ENCODE measurements at places on chromosomes 6 and 20.
A peak's percentile ranks its signal among the peaks of the same experiment; 100 is the strongest.

DNA sequence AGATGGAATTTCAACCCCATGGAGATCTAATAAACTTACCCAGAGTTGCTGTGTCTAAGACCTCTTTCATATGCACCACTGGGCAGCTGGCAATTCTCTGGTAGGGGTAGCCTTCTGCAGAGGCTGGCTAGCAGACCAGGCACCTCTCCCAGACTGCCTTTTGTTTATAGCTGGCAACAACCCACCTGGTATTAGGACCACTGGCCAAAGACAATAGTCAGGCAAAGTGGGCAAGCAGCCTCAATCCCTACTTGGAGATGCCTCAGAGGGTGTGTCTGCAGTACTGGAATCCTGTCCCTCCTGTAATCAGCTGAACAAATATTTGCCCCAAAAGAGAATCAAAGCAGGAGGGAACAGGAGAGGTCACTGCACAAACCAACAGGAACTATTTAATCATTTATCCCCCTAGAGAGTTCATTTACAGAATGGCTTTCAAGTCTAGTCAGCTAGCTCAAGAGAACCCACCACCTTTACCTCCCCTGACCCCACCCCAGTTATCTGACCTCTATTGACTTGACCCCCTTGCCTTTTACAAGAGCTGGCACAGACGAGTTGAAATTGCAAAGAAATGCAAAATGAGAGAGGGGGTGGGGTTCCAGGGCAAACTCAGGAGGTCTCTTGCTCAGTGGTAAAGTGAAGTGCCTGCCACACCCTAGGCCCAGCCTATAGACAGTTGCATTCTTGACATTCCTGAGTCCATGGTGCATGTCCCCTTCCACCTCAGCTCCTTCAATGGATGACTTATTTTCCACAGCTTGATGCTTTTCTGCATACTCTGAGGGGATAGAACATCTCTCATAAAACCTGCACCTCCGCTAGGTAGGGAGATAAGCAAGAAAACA lies 2.8 kb downstream of the BCL2L1 start:
- no peak for DNase-seq

DNA sequence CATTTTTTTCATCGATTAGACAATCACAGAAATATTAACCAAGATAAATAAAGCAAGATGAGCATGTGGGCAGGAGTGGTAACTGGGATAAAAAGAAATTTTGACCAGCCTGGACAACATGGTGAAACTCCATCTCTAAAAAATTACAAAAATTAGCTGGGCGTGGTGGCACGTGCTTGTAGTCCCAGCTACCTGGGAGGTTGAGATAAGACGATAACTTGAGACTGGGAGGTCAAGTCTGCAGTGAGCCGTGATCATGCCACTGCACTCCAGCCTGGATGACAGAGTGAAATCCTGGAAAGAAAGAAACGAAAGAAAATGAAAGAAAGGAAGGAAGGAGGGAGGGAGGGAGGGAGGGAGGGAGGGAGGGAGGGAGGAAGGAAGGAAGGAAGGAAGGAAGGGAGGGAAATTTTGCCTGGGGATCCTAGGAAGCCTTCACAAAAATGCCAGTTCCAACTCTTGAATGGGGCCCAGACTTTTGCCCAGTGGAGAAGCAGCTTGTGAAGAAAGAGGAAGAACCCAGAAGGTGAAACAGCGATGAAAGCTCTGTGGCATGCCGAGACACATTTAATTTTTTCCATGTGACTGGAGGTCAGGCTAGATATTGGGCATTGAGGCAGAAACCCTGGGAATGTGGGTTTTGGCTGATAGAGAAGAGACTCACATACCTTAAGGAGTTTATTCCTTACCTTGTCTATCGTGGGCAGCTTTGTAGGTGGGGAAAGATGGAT lies 20.3 kb downstream of the CCDC170 start:
- no peak for DNase-seq

GRCh38 chr6:41077536-41077935 lies 4.8 kb downstream of the NFYA start:
- no peak for DNase-seq

DNA sequence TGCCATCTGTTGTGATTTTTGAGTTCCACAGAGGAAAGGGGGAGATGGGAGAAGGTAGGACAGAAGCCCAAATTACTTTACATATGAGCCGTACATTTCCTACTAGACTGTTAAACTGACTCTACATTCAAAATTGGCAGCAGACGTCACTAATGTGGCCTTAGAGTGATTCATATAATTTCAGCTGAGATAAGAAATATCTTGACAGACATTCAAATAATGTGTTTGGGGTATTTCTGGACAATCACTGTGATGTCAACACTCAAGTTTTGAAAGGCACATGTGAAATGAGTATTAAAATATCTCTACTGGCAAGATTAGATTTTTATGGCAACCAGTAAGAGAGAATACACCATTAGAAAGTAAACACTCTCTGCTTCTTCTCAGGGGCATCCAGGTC lies 104.0 kb downstream of the MTFR2 start:
- no peak for DNase-seq

DNA sequence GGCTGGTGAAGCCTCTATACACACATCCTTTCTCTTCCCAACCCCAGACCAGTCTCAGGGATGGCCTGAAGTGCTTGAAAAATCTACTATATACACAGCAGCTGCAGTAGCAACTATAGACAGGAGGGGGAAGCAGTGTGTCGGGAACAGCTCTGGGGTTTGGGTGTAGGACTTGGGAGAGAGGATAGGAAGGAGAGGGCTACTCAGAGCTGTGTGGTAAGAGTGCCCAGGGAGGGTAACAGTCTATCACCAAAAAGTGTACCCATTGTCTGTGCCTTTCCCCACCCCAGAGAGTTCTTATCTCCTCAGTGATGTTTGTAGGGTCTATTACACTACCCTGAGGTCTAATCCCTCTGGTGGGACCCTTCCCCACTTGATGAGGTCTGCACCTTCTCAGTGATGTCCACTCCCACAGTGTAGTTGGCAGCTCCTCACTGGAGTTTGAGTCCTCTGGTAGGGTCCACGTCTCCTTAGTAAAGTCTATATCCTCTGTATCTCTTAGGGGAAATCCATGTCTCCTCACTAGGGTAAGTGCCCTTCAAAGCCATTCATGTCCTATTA lies 1.5 kb upstream of the GGT7 start:
- DNase-seq, result no peak

DNA sequence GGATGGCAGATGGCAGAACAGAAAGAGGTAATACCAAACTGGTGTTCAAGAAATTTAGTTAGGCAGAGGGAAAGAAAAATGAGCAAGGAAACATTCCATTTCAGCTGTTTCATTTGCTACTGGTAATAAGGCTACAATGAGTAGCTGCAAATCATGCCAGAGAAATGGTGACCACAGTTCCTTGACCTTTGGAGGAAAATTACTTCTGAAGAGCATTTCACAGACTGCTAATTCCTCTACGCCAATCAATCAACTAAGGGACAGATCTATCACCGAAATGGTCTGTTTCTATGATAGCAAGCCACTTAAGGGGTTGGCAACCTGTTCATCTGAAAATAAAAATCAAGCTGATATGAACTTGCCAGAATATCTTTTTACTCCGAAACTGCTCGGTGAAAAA lies 119.5 kb downstream of the PTPRK start:
- DNase-seq, result no peak

- DNase-seq, result no peak
These were observed 166.8 kb upstream of the CARMIL1 start for GRCh38 chr6:25112322-25112773.

DNA sequence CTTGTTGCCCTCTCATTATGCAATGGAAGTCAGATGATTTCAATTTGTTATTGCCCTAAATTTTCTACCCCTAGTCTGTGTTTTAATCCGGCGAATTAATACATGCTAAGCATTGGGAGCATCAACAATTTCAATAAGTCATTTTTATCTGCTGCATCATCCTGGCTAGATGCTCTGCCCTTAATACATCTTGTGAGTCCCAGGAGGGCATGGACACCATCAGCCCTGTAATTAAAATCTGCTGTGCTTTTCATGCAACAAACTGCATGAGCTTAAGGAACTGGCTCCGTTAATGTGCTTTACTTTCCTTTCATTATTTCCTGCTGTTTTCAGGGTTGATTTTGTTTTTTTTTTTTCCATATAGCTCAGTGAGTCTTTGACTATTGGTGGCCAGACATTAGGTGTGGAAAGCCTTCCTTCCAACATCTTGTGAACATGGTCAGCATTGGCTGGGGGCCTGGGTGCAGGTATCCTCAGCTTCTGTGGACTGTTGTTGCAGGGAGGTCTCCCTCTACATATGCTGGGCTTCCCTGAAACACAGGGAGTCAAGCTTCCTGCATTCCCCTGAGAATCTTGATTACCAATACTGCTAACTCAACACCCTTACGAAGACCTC lies 8.5 kb upstream of the PBOV1 start:
- peak; percentile 30 for DNase-seq

- no peak for DNase-seq
These were observed 177.6 kb upstream of the LRFN2 start for GRCh38 chr6:40764726-40765125.

- DNase-seq, result no peak
These were observed 2.4 kb upstream of the TENT5A start for GRCh38 chr6:81754906-81755305.

- DNase-seq, result no peak
These were observed 1.1 kb downstream of the DLK2 start for GRCh38 chr6:43454290-43454695.

DNA sequence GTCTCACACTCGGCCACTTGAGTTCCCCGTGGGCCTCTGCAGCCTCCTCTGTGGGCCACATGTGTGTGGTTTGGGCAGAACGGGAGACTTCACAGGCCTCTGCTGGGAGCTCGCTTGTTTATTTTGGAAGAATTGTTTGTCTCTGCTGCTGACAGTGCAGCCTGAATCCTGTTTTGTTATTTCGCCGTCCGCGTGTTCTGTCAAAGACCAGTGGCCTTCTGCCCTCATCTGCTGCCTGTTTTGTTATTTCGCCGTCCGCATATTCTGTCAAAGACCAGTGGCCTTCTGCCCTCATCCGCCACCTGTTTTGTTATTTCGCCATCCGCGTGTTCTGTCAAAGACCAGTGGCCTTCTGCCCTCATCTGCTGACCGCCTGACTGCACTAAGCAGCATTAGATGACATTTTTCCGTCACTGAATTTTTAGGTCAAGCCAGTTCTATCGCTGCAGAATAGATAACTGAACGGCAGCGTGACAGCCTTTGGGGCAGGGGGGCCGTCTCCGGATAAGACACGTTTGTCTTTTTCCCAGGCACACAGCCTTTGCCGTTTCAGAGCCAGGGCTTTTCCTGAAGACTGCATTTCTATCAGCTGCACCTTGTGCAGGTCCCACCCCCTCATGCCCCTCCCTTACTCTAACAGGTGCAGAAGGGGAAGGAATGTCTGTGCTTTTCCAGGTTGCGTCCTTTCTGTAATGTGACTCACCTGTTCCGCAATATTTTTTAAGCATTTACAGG lies 158.5 kb upstream of the AFDN start:
- no peak for DNase-seq

GRCh38 chr6:161542346-161542980 lies 268.6 kb upstream of the AGPAT4 start:
- no peak for DNase-seq

- no peak for DNase-seq
These were observed 99.2 kb downstream of the SOX4 start for GRCh38 chr6:21692721-21693120.

- DNase-seq, result no peak
These were observed 19.4 kb downstream of the KCNK15 start for GRCh38 chr20:44765091-44765490.

DNA sequence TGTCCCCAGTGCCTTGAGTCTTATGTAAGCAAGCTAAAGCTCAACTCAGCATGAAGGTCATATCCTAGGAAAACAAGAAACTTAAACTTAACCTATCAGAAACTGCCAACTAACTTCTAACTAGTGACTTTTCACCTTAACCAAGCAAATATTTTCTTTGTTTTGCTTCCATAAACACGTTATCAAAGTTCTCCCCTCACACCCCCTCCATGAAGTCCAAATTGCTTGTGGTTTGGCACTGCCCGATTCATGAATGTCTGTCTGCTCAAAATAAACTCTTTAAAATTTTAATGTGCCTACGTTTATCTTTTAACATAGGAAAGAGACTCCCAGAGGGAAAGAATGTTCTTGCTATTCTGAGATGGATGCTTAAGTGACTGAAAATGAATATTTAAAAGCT lies 34.9 kb downstream of the GSTA2 start:
- no peak for DNase-seq

DNA sequence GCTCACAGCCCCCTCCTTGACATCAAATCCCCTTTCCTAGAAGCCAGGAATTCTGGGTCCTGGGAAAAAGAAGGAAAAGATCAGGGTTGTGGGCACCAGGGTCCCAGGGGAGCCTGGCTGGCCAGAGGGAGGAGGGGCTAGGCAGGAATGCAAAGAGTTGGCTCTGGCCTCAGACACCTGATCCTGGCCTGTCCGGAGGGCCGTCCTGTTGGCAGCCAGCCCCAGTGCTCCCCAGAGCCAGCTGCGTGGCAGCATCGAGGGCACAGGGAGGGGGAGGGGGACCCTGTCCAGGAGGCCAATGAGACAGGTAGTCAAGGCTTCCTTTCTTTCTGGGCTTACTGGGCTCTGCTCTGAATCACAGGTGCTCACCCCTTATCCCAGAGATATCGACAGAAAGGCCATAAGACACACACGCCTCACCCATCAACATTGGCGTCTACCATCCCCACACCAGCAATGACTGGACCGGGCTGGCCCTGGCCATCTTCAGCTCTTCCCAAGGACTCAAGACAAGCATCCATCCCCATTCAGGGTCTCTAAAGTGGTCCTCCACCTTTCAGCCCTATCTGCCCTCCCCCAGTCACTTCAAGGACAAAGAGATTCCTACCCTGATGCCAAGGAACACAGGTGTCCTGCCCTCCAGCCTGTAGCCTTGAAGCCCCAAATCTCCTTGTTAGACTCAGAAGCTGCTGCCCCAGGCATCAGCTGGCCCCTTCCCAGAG lies 723 bp downstream of the COL11A2 start:
- no peak for DNase-seq

DNA sequence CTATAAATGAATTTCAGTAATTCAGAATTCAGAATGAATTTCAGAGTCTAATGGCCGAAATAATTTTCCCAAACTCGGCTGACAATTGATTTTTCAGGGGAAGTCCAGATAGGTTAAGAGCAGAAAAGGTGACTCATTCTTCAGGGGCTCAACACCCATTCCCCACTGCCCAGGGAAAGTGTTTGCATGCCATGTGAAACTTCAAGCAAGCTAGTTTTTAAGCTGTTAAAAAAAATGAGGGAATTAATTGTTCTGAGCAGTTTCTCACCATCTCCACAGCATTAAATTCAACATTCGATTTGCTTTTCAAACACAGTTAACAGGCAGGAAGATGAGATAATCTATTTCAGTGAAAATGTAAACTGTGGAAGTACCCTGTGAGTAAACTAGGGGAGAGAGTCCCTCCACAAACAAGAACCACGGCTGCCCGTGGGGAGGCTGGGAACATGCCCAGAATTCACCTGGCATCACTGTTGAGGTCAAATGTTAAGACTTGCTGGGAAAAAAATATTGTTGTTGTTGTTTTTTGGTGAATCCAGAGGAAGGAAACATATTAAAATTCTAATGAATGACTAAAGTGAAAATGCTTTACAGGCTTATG lies 650.8 kb upstream of the AGPAT4 start:
- DNase-seq, result no peak

- DNase-seq, result no peak
These were observed 203.0 kb upstream of the RGS17 start for GRCh38 chr6:153334121-153334520.
